B cell (primary cell): ENCODE measurements at places on chromosomes 11 and 22. TPM values are rescaled to one million over a fixed set of nuclear protein-coding genes. Genes with fewer than 3 reads are reported as not detected.

GRCh38 chr11:35953081-35953760, 9.4 kb downstream of the LDLRAD3 start:
- DNase-seq = no peak

ELMOD1 gene
- total RNA-seq = not detected in 2 replicates

DNA sequence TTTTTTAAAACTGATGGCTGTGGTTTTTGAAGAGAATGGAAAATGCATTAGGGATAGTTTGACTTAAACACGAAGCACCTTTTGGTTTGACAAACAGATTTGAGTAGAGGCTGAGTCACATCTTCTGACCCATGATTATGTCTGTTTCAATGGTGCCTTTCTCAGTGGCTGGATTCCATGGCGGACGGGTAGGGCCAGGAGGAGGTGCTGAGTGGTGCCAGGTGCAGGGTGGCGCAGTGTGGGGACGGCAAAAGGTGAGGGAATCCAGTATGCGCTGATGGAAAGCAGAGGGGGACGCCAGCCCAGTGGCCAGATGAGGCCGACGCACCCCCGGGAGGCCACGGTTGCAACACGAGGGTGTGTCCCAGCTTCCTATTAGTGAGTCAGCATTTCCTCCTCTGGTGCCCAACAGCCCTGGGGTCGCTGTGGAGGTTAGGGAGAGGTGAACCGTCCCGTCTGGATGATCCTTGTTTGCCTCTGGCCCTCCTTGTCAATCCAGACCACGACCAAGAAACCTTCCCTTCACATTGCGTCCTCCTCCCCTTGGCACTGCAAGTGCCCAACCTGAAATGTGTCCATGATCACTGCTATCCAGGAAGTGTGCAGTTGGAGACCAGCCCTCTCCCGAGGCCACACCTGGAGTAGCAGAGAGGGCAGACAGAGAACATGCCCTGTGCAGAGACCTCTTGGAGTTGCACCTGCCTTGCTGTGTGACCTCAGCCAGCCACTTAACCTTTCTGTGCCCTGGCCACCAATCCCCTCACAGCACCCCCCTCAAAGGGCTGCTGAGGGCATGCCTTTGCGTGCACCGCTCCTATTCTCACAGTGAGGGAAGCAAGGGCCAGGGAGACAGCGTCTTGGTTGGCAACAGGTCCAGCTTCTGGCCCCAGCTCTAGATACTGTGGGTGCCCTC, 32.5 kb upstream of the ATXN10 start:
- DNase-seq = no peak

TRIM51 gene
- not detected in 2 replicates for total RNA-seq

DNA sequence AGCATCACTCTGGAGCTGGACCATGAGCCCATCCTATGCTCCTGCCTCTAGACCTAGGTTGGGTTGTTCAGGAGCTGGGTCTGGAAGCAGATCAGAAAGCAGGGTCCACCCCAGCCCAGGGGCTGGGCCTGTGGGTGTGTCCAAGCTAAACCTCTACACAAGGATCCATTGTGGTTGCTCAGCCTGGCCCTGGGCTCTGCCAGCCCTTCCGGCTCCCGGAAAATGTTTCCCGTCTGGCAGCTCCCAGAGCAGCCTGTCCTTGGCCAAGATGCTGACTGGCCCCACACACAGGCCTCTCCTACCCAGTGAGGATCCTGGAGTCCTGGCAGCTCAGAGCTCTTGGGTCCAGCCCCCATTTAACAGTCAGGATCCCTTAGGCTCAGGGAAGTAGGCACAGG, 35.3 kb upstream of the FCHSD2 start:
- DNase-seq = no peak

DNA sequence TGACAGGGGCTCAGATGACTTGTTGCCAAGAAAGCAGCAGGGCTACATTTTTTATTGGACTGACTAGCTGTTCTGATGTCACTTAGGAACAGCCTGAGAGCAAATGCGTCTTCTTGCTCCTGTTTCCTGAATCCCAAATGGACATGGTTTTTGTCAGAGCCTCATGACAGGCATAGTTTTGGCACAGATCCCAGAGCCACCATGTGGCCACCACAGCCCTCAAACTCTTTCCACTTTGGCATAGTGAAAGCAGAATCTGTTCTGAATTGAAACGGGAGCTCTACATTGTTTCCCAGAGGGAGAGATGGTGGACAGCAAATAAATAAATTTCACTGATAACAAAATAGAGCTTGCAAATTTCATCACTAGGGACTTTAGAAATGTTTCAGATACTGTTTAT, 222.2 kb downstream of the C11orf87 start:
- no peak for DNase-seq

CSF2RB gene
- 39.7 and 41.2 TPM in 2 replicates for total RNA-seq

GRCh38 chr11:73236854-73237253, 18.8 kb downstream of the P2RY2 start:
- DNase-seq = peak; percentile 50

FIBIN gene
- total RNA-seq = not detected in 2 replicates

DNA sequence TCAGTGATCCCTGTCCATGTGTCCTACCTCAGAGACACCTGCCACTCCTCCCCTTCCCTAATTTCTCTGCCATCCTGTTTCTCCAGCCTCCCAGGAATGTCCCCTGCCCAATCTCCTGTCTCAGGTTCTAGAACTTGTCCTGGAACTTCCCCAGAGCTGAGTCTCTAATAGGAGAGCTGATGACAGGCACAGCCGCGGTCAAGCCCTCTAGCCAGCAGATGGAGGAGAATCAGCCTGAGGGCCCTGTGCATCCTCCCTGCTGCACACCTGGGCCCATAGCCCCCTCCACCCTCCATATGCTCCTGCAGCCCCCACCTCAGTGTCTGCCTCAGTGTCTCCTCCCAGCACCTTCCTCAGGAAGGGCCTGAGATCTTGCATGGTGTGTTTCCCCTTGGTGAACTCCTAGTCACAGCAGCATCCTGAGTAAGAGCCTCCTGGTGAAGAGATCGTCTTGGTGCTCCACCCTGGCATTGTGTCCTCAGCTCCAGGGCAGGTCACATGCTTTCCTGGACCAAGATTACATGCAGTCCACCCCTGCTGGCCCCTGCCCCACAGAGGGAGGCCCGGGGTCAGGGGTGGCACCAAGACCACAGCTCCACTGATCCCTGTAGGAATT, 43.9 kb upstream of the VPREB1 start:
- no peak for DNase-seq

GRCh38 chr11:80846979-80847378, 1406.1 kb upstream of the TENM4 start:
- DNase-seq = no peak

DNA sequence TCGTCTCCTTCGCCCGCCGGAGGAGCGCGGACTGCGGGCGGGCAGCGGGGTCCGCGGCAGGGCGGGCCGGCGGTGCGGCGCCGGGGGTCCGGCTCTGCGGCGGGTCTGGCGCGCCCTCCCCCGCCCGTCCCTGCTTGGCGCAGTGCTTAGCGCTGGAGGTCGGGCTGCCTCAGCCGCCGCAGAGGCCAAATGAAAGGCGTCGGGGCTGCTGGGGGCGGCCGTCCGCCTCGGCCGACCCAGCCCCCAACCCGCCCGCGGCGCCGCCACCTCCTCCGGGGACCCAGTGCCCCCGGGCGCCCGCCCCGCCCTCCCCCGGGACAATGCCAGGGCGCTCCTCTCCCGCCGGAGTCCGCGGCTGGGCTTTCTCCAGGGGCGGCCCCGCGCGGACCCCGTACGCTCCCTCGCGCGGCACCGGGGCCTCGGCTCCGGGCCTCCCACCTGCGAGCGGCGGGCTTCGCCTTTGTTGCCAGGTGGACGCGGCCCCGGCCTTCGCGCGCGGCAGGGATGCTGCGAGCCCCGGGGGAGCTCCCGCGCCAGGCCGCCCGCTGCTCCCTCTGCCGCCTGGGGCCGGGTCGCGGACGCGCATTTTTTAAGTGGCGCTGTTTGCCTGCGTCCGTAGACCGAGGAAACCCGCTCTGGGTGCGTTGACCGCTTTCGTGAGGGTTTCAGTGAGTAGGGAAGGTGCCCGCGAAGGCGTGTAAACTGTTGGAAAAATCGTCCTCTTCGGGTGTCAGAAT, 583 bp downstream of the APLP2 start:
- DNase-seq = peak; percentile 69

- DNase-seq = no peak
Observed at GRCh38 chr22:37122598-37123180, 13.2 kb upstream of the TMPRSS6 start.

- DNase-seq = no peak
Observed at GRCh38 chr11:72869831-72870230, 55.6 kb downstream of the ATG16L2 start.

- no peak for DNase-seq
Observed at GRCh38 chr22:20989323-20990138, 7.4 kb downstream of the LZTR1 start.

TRIM49 gene
- not detected in 2 replicates for total RNA-seq

DNA sequence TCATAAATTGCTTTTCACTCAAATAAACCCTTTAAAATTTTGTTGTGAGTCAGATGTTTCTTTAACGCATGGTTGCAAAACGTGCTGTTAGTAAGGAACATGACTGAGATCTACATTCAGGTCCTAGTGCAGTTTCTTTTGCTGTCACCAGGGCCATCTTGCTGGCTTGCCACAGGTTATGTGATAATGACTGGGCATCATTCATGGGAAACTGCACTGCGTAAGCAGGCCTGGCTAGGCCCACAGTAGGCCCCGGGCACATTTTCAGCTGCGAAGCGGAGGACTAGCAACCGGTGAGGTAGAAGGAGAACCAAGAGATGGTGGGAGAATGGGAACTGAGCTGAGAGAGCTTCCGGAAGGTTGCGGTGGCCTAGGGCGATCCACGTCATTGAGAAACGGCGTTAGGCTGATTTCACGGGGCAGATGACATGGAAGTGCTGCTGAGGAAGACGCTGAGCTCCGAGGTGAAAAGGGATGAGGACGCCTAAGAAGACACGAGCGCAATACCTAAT, 3.2 kb upstream of the KLHDC7B start:
- peak; percentile 62 for DNase-seq

DNA sequence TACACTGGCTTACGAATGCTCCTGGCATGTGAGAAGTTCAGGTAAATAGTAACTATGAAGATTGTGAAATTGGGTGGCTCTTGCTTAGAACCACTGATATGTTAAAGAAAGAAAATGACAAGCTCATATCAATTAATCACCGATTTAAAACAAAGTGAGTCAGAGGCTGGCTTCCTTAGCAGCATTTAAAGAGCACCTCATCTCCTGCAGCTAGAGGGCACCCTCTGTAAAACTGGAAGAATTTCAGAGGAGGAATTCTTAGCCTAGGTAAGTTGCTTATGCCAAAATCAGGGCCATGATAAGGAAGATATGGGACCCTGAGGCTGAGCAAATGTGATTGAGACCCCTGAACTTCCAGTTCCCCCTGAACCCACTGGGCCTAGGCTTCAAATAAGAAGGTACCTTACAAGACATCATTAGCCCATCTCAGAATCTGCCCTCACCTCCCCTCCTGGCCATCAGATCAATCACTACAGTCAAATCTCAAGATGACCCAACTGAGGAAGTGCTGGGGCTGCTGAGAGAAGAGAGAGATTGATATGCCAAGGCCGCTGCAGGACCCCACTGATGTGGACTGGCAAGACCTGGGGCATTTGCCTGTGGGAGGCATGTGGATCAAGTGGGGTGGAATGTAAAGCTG, 8.6 kb upstream of the CD3E start:
- DNase-seq = peak; percentile 54

MRGPRX3 gene
- not detected in 2 replicates for total RNA-seq

- DNase-seq = no peak
Observed at GRCh38 chr11:128069665-128070064, 517.7 kb downstream of the ETS1 start.

DDI1 gene
- not detected in 2 replicates for total RNA-seq

DNA sequence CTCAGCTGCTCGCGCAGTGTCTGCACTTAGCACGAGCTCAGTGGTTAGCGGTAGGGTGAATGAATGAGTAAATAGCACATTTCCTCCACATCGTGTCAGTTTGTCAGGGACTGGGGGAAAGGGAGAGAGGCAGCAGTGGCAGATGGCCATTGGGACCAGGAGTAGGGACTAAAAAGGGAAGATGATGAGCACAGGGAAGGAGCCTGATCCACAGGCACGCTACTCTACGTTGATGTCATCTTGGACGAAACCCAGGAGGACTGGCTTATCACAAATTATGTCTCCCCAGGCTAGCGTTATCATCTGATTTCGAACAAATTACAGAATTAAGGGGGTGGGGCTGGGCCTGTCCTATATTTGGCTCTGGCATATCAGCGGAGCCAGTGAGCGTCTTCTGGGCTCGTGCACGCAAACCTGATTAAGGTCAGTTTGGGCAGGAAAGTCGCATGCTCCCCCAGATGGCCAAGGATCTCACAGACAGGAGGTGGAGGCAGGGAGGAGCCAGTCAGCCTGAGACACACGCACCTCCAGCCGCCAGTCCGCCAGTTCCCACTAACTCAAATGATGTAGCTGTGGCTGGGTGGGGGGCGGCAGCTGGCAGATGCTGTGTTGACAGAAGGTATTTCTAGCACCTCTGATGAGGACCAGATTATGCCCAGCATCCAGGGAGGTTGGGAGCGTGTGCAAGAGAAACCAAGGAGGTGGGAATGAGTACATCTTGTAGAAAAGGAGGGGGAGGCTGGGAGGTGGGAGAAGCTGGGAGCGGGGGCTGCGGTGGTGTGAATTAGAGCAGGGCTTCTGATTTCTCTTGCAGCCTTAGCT, 97.4 kb upstream of the PRDM11 start:
- no peak for DNase-seq

GRCh38 chr11:127567237-127567932, 566.8 kb upstream of the KIRREL3 start:
- DNase-seq = no peak

ELFN2 gene
- 0.12 and 0.22 TPM in 2 replicates for total RNA-seq

GRCh38 chr11:102495161-102496042, 35.1 kb downstream of the MMP7 start:
- peak; percentile 86 for DNase-seq

TMEM191C gene
- 4.5 and 5.0 TPM in 2 replicates for total RNA-seq

DNA sequence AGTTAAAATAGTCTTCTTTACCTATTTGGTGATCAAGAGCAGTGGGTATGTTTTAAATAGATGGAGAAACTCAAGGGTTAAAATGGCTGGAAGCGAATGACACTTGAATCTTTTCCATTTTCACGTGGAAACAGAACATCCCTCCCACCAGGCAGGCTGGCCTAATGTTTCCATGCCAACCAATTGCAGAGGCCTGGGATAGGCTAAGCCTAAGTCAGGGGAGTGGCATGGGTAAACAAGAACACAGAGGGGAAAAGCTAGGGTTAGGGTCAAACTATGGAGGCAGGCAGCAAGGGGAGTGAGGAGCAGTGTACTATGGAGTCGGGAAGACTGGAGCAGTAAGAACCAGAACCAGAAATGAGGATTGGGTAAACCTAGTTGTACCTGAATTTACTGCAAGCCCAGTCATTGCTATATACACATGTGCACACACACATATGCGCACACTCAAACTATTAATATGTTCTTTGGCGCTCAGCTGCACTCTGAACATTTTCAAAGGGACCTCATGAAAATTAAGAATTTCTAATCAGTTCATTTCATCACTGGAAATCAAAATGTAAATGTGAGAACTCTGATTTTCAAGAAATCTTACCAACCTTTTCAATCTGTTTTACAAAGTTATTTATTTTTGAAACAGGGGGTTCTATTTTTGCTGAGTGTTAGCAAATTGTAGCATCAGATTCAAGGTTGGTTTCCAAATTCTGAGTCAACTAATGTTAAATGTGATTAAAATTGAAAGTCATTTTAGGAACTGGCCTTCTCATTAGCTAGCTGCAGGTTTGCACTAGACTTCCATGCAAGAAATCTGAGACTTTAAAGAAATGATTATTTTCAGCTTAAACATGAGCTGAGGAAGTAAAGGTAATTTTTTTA, 327.0 kb upstream of the CCDC90B start:
- no peak for DNase-seq
